T-helper 9 cell (primary cell): ENCODE measurements at places on chromosomes 11 and 22.
A peak's percentile ranks its signal among the peaks of the same experiment; 100 is the strongest.

DNA sequence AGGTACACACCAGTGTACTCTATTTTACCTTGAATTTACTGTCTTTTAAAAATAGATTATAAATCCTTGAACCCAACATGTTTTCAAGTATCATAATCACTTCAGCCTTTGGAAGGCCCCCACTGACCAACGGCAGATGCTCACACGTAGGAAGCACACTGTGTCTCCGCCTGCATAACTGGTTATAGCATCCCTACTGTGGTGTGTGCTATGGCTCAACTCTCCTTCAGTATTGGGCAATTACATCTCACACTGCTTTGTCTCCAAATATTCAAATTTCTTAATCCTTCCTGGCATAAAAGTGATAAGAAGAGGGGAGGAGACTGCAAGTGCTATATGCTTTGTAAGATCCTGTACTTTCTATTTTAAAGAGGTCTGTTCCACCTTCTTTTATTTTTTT lies 165.7 kb downstream of the CADM1 start:
- no peak for DNase-seq

DNA sequence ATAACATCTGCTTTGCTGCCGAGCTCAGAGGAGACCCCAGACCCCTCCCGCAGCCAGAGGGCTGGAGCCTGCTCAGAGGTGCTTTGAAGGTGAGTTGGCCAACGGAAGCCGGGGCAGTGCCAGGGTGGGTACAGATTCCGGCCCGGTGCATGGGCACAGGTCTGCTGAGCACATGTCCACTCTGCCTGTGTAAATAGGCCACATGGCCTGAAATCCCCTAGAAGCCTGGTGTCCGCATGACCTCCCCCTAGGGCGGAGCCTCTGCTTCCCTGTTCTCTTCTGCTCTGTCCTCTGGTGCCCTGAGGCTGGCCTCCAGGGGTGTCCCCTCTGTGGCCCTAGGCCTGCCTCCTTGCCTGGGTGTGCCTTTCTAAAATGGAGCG lies 19.6 kb upstream of the TXNRD2 start:
- no peak for DNase-seq

- peak; percentile 37 for DNase-seq
These were observed at the start of gene TCIRG1 for GRCh38 chr11:68038718-68039525. Gene TCIRG1, plus strand, starts transcription at chr11:68039025. Its CDS starts 2,247 bp downstream, at chr11:68041272.

DNA sequence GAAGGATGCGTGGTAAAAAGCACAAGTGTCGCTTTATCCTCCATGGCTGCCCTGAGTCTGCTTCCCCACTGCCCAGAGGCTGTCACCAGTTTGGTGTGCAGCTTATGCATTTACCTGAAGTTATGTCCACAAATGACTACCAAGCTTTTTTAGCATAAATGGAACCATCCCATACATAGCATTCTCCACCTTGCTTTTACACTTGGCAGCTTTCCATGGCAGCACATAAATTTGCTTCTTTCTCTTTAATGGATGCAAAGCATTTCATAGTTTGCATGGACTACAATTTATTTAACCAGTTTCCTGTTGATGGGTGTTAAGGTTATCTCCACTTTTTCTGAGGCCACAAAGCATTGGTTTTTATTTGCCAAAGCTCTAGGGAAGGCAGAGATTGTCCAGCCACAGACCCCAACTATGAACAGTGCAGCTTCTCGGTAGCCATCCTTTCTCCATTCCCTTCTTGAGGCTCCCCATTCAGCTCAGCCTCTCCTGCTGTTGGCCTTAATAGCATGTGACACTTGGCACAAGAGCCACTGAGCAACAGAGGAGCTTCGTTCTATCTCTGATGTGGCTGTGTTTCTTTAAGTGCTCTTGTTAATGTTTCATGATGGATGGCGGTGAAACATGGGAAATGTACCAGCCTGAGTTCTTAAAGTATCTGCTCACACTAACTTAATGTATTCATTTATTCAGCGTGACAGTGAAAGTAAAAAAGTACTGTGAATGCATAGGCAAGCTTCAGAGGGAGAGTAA lies 59.8 kb upstream of the NAV2 start:
- DNase-seq: no peak

DNA sequence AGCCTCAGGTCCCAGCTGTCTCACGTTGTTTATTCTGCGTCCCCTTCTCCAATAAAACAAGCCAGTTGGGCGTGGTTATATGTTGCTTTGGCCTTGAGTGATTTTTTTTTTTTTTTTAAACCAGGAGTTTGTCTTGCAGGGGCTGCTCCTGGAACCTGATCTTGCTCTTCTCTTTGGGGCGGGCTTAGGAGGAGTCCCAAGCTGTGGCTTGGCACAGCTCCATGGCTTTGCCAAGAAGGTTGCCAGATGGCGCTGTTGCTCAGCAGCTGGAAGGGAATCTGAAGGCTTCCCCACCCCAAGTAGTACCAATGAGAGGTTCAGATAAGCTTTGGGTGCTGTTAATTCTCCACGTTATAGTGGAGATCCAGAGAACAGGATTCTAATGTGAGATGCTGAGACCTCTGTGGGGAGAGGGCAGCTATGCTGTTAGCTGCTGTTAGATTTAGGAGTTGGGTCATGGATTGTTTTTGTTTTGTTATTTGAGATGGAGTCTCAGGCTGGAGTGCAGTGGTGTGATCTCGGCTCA lies 2.0 kb upstream of the FERMT3 start:
- peak; percentile 79 for DNase-seq

DNA sequence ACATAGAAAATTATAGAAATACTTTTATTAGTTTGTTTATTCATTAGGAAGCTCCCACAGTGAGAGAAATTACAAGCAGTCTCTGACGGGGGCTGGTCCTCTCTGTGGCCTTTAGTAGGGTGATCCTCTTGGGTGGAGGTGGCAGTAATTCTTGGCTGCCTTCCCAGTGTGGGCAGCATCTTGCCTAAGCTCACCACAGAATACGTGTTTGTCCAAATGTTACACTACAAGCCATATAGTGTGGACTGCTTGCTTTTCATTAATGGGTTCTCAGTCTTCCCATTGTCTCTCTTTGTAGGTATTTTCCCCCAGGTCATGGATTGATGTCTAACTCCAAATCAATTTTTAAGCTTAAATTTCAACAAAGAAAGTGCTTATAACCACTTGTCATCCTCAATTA lies 43.3 kb downstream of the ENDOD1 start:
- DNase-seq: no peak

GRCh38 chr11:131561501-131561900 lies 191.1 kb downstream of the NTM start:
- no peak for DNase-seq
